ENCODE measurements at places on chromosomes 5 and 9. TPM values are rescaled to one million over a fixed set of nuclear protein-coding genes. Genes with fewer than 3 reads are reported as not detected.

The CCL28 gene
- total RNA-seq, result 2.0 TPM

The PCSK1 gene
- 0.81 TPM for total RNA-seq

The FAM78A gene
- total RNA-seq, result 5.3 TPM

The DMRT2 gene
- total RNA-seq, result not detected

The NR5A1 gene
- not detected for total RNA-seq

The AK8 gene
- total RNA-seq, result 0.06 TPM

The PCDHA8 gene
- total RNA-seq, result not detected

The ASPN gene
- not detected for total RNA-seq

The CTSV gene
- total RNA-seq, result 0.76 TPM

The ARRDC1 gene
- 25.7 TPM for total RNA-seq

The EFCAB9 gene
- not detected for total RNA-seq

The DMGDH gene
- total RNA-seq, result 0.50 TPM

The PCDHB14 gene
- total RNA-seq, result 1.8 TPM

The LHFPL2 gene
- 78.5 TPM for total RNA-seq

The BSPRY gene
- not detected for total RNA-seq

The LHX6 gene
- total RNA-seq, result 14.1 TPM

The SPATA31D4 gene
- not detected for total RNA-seq

The TTF1 gene
- 14.3 TPM for total RNA-seq

The RUSC2 gene
- 27.9 TPM for total RNA-seq

The PAIP1 gene
- 80.2 TPM for total RNA-seq

The PCDHB15 gene
- total RNA-seq, result 1.2 TPM

The GBGT1 gene
- 0.32 TPM for total RNA-seq

The KCNV2 gene
- not detected for total RNA-seq

The TMEM252 gene
- total RNA-seq, result not detected

The SRA1 gene
- 17.1 TPM for total RNA-seq

The INSL4 gene
- not detected for total RNA-seq

The GABRA1 gene
- total RNA-seq, result not detected

The TEK gene
- total RNA-seq, result 45.0 TPM

The OBP2B gene
- not detected for total RNA-seq

The FBXO4 gene
- total RNA-seq, result 8.1 TPM

The MCC gene
- total RNA-seq, result 39.9 TPM

The CLPTM1L gene
- total RNA-seq, result 231 TPM

The ZDHHC11 gene
- total RNA-seq, result 2.1 TPM

The GDA gene
- total RNA-seq, result not detected

The SSBP2 gene
- total RNA-seq, result 4.9 TPM

The FGF18 gene
- 0.06 TPM for total RNA-seq

The AGXT2 gene
- total RNA-seq, result not detected

The SPINK7 gene
- total RNA-seq, result not detected

The ERAP2 gene
- 141 TPM for total RNA-seq

The LCNL1 gene
- not detected for total RNA-seq

The TMEM171 gene
- 2.1 TPM for total RNA-seq

The RNF180 gene
- 2.3 TPM for total RNA-seq

The CARTPT gene
- not detected for total RNA-seq

The TAF11L10 gene
- total RNA-seq, result not detected

The MYO10 gene
- total RNA-seq, result 80.8 TPM

The HRH2 gene
- total RNA-seq, result not detected

The SLC28A3 gene
- not detected for total RNA-seq

The SPINK5 gene
- 0.06 TPM for total RNA-seq

The SCGB3A2 gene
- not detected for total RNA-seq

The GGTA1 gene
- 0.16 TPM for total RNA-seq

The SNCAIP gene
- total RNA-seq, result 30.0 TPM

The FREM1 gene
- not detected for total RNA-seq
